ENCODE measurements at places on chromosomes 7 and 10.

GRCh38 chr10:35451151-35452016 lies 115.1 kb downstream of the CCNY start:
- DNase-seq: no peak

- DNase-seq: peak; percentile 43
These were observed 23.4 kb downstream of the UROS start for GRCh38 chr10:125799451-125800182.

DNA sequence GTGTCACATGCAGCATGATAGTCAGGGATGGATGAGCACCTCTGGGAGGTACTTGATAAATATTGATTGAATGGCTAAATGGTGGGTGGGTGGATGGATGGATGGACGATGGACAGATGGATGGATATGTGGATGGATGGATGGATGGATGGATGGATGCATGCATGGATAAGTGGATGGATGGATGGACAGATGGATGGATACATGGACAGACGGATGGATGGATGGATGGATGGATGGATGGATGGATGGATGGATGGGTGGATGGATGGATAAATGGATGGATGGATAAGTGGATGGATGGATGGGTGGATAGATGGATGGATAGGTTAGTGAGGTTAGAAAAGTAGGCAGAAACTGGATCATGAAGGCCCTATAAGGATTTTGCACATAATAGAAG lies 37.4 kb downstream of the PTPRE start:
- no peak for DNase-seq

DNA sequence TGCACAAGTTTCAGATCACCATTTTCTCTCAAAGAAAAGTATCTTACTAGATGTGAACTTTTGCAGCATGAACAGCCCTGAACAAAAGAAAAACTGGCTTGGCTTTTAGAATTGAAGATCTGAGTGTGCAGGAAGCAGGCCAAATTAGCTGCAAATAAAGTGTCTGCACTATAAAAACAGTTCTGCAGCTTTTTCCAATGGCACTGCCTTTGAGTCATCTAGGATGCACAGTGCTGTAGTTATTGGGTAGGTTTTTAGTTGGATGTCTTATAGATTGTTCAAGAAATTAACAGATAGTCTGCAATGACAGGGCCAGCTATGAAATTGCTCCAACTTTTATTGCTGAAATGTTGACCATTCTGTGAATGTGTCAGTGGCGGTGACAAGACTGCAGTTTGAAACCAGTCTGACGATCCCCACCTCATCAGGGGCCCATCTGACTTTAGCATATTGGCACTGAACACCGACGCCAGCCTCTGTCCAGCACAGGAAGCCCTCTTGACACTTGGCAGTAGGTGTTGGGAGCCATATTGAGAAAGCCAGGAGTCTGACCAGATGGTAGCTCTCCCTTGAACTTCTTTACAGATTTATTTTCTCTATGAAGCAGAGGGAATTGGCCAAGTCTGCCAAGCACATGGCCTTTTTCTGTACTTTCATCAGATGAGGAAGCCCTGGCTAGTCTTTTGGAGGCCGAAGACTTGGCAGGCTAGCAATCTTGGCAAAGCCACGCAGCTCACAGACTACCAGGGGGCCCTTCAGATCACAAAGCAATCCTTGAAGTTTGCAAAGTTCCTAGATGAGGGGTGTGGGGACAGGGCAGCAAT lies 490.6 kb downstream of the NEBL start:
- DNase-seq: no peak

DNA sequence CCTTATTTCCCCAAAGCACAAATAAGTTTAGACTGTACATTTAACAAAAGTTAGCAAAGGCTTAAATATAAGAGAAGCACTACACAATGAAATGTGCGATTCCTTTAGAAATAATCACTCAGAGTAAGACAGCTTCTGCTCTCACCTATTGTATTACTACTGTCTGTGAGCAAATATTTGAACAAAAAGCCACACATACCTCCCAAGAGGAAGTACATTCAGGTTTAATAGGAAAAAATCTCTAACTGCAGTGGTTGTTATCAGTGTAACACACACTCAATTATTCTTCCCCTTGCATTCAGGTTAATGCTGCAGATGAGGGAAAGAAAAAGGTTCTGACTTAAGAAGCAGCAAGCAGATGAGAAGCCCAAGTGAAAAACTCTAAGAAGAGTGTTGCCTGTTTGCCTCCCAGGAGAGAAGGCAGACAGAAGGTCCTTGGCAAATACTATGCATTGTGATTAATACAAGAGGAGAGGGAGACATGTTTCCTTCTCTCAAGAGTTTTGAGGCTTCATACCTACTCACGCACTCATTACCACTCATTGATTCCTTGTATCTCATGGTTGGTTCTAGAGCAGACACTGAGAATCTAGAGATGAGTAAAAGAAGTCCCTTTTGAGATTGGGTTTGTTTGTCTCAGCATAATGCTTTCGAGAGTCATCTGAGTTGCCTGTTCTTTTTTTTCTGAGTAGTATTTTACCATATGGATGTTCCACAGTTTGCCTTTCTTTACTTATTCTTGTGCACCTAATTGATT lies 13.6 kb downstream of the GIMAP4 start:
- DNase-seq: no peak

- no peak for DNase-seq
These were observed 128.7 kb upstream of the KIAA1217 start for GRCh38 chr10:24080207-24080606.
